Stimulated activated CD8-positive, alpha-beta memory T cell treated with anti-CD3 and anti-CD28 coated beads, Interleukin-12 subunit alpha, Interleukin-12 subunit beta, amount 100 ng/mL, for 1 hour (primary cell): ENCODE measurements at places on chromosomes 6 and 20.

GRCh38 chr6:139800837-139801236 lies 426.4 kb upstream of the CITED2 start:
- no peak for DNase-seq

DNA sequence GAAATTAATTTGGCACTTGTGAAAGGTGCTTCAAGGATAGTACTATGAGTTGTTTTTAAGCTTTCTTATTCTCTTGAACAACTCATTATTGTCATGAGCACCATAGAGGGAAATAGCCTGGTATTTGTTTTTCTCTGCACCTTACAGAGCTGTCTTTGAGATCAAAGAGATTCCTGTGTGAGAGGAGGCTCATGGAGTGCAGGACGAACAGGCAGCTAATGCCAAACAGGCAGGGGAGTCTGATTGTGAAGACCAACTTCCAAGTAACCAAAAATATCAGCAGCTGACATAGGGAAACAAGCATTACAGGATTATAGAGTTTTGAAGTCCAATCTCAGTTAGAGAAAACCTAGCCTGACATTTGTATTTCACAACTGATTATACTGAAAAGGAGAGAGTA lies 110.6 kb upstream of the TENT5A start:
- no peak for DNase-seq

- no peak for DNase-seq
These were observed 23.2 kb downstream of the GHRH start for GRCh38 chr20:37238426-37238825.

DNA sequence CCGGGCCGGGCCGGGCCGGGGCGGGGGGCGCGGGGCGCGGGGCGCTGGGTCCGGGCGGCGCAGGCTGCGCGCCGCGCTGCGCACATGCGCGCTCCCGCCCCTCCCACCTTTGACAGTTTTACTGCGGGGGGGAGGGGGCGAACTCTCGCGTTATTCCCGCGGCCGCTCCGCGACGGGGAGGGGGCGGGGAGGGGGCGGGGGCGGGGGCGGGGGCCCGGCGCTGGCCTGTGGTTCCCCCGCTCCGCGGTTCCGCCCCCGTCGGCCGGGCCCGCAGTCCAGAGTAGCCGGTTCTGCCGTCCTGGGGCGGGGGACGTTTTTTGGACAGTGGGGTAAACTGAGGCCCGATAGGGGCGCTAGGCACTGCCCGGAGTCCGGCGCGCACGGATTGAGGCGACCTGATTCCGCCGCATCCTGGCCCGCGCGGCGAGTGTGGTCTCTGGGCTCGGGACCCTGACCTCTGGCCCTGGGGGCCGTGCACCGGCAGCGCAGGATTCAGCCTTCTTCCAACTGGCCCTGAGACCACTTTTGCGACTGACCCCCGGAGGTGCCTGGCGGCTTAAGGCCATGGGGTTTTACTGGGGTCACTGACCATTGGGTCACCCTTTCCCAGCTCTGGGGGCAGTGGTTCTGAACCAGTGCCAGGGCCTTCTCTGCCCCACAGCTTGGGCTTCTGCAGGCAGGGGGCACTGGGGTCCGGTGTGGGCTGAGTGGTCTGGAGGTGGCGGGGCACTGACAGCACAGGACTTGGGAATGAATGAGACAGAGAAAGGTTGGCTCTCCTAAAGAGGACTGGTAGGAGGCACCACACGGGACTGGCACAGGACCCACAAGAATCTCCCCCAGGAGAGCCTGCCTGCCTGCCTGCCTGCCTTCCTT lies at the start of gene ZNF512B:
Gene ZNF512B, minus strand, starts transcription at position 93 of the 876 bp plus-strand sequence. CDS start 1,980 bp downstream, outside the sequence.
- DNase-seq, result no peak

GRCh38 chr6:18261877-18262276 lies 2.5 kb downstream of the DEK start:
- no peak for DNase-seq

DNA sequence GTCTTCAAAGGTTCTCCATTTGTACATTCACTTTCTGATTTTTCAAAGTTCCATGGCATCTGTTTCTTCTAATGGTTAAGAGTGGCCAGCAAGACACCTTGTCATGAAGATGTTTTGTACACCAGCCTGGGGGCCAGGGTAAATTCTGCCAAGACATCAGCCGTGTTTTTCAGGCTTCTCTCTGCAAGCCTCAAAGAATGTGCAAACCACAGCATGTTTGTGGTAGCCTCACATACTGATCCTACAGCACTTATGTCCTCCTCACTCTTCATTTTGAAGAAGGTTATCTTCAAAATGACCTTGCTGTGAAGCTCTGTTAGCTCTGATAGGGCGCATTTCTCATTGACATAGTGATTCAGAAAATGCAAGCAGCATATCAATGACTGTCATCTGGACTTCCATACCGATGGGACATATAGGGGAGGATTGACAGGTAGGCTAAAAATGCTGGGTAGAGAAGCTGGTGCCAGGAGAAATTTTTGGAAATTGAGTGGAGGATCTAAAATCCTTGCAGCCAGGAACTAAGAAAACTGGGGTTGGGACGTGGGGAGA lies 59.3 kb upstream of the SPTLC3 start:
- DNase-seq, result no peak

DNA sequence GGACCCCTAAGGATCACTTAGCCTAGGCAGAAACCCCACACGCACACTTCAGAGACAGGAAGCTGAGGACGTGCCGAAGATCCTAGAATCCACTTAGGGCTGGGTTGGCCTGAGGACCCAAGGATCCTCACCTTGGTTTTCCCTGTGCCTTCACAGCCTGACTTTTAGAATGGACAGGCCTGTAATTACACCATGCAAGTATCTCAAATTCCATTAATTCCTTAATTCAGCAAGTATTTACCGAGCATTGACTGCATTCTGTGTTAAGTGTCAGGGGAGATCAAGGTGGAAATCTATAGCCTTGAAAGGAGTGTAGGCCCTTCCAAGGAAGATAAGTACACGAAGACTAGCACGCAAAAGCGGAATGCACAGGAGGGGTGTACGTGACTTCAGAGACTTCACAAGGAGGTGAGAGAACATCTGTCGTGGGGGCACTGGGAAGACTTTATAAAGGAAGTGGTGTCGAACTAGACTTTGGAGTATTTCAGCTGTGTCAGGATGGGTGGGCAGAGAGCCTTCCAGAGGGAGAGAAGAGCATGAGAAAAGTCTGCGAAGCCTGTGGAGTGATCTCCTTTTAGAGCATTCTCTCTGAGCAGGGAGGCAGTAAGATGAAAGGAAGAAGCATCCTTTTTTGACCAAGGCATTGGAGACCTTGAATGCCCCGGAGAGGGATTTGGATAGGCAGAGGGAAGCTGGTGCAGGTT lies 4.0 kb downstream of the DSP start:
- no peak for DNase-seq

GRCh38 chr6:110214338-110214737 lies 34.1 kb downstream of the CDC40 start:
- DNase-seq, result no peak

DNA sequence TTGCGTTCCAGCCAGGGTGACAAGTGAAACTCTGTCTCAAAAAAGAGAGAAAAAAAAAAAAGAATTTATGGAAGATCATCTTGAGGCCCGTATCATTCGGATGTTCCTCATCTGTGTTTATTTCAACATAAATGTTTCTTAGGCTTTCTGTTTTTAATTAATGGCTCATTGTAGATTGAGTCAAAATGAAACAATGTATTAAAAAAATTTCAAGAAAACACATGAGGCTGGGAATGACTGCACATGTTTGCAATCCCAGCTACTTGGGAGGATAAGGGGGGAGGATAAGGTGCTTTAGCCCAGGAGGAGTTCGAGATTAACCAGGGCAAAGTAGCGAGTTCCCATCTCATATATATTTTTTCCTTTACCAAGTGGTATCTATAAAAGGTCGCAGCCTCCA lies 47.3 kb downstream of the ITCH start:
- no peak for DNase-seq

DNA sequence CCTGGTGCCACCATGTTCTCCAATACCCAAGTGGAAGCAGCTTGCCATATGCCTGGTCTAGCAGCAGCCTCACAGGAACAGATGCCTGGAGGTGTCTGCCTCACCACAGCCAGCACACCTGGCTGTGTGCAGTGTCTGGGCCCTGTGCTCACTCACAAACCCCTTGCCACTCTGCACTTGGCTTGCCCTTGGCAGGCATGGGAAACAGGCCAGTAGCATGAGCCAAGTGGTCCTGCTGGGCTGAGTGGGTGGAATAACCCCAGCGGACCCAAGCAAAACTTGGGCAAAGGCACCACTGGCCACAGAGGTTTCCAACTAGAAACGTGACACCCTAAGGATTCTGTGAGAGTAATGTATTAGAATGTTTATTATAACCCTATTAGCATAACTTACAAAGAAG lies 600.5 kb upstream of the GJE1 start:
- DNase-seq, result no peak

- no peak for DNase-seq
These were observed 6.1 kb upstream of the CCND3 start for GRCh38 chr6:41947581-41948220.

DNA sequence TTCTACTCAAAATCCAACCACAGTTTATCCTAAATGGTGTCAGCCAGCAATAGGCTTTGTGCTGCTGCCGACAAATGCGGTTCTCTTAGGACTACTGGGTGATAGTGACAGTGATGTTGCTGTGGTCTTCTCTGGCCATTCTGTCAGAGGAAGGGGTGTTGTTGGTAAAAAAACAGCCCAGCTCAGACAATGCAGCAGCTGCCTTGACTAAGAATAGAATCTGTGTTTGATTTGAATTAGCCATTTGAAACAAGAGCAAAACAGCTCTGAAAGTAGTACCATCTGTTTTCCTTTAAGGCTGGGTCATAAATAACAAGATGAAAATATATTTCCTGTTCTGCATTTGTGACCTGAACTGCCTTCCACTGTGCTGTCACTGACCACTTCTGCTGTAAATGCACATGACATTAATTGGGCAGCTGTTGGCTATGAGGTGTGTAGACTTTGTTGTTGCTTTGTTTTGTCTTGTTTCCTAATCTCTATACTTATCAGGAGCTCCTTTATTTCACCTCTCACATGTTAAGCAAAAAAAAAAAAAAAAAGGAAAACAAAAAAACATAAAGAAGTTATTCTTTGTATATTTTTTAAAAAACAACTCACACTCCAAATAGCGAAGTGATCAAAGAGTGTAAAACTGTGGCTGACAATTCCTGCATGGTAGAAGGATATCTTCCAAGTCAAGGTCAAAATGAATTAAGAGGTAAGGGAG lies 497.8 kb upstream of the ARID1B start:
- DNase-seq, result no peak

- DNase-seq, result no peak
These were observed 70.7 kb downstream of the MYB start for GRCh38 chr6:135251498-135252441.

- DNase-seq, result no peak
These were observed 14.2 kb upstream of the PREX1 start for GRCh38 chr20:48841875-48842529.

GRCh38 chr6:2531426-2532215 lies 219.1 kb downstream of the MYLK4 start:
- no peak for DNase-seq

- no peak for DNase-seq
These were observed 261.0 kb downstream of the ARHGAP18 start for GRCh38 chr6:129448965-129449364.

GRCh38 chr20:54203281-54203680 lies 4.6 kb upstream of the PFDN4 start:
- DNase-seq, result no peak

GRCh38 chr6:146183831-146184230 lies 155.0 kb downstream of the GRM1 start:
- DNase-seq, result no peak

GRCh38 chr6:43078691-43079090 lies 2.6 kb downstream of the PTK7 start:
- DNase-seq, result no peak

GRCh38 chr20:3156811-3157619 lies 2.6 kb downstream of the FASTKD5 start:
- no peak for DNase-seq

DNA sequence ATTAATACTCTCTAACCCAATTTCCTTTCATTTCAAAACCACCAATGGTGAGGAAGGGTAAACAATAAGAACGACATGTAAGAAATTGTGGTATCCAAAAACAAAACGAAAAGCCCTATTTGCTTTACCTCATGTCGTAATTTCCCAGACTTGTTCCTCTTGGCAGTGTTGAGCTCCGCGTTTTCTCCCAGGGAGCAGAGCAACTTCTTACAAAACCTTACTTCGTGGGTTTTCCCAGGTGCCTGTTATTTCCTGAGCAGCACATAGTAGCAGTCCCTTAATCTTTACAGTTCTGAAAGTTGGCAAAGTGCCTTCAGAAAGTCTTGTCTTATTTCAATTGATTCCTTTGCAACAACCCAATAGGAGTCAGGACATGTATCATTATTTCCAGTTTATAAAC lies 207.9 kb upstream of the MARCKS start:
- DNase-seq, result no peak

DNA sequence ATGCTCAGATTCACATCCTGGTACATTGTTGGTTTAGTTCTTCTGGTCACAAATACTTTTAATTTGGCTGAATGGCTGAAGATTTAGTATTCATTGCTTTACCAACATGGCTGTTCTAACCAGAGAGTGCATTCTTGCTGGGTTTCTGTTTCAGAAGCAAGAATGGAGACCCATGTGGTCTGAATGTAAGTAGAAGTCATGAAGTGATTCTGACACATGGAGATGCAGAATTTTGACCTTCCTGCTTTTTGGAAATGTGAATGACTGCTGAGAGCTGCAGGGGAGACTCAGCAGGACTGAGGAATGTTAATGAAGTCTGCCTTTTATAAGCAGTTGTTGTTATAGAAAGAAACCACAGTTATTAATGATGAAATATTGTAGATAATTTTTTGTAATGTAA lies 576.1 kb upstream of the MARCKS start:
- no peak for DNase-seq

GRCh38 chr6:1162367-1163275 lies 149.3 kb upstream of the FOXQ1 start:
- no peak for DNase-seq
